ENCODE measurements at places on chromosomes 3 and 15. TPM values are rescaled to one million over a fixed set of nuclear protein-coding genes. Genes with fewer than 3 reads are reported as not detected.

DNA sequence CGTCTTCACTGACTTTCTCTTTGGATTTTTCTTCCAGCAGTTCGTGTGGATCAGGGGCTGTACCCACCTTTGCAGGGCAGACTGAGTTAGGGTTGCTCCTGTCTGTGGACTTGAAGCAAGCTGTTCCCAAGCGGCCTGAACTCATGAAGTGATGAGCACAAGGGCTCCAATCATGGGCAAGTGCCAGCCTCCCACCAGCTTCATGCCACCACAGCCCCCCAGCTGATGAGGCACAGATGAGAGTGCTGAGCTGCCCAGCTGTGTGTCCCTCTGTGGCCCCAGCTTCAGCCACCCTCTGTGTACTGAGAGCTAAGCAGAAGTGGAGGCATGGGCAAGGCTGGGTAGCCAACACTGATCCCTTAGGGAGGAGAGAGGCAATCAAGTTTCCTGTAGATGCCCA lies 3.3 kb upstream of the PLCB2 start:
- DNase-seq, result no peak

Gene ILDR1
- polyA plus RNA-seq, result 0.06 TPM

GRCh38 chr15:68612979-68613740 lies 34.4 kb downstream of the CORO2B start:
- DNase-seq, result no peak

DNA sequence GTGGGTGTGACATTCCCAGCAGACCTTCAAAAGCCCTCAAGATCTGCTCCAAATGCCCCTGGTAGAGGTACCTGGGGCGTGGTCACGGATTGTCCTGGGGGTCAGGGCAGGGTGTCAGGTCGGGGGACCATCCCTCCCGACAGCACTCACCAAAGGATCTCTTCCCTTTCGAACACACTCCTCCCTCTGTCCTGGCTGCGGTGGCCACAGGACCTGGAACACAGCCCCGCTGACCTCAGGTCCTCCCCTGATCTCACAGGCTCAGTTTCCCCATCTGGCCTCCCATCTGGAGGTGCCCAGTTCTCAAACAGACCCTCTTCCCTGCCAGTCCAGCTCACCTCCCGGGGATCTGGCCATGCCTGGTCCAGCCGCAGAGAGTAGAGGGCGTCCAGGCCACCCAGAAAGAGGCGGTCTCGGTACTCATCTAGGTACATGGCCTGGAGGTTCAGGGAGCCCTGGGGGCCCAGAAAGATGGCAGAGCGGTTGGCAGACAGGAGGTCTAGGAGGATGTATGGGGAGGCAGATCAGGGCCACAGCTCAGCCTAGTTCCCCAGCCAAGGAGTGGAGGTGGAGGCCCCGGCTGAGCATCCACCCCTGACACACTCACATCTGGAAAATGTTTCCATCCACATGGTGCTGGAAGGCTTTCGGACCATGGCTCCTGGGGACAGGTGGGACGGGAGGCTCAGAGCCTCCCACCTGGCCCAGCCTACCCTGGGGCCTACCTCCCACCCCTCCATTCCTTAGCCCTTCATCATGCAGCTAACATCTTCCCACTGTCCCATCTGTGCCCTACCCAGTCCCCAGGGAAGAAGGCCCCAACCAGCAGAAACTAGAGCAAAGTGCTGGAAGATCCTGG lies 2.3 kb downstream of the SEMA3G start:
- DNase-seq, result no peak

GRCh38 chr3:143263852-143264513 lies 144.4 kb downstream of the CHST2 start:
- peak; percentile 7 for DNase-seq

DNA sequence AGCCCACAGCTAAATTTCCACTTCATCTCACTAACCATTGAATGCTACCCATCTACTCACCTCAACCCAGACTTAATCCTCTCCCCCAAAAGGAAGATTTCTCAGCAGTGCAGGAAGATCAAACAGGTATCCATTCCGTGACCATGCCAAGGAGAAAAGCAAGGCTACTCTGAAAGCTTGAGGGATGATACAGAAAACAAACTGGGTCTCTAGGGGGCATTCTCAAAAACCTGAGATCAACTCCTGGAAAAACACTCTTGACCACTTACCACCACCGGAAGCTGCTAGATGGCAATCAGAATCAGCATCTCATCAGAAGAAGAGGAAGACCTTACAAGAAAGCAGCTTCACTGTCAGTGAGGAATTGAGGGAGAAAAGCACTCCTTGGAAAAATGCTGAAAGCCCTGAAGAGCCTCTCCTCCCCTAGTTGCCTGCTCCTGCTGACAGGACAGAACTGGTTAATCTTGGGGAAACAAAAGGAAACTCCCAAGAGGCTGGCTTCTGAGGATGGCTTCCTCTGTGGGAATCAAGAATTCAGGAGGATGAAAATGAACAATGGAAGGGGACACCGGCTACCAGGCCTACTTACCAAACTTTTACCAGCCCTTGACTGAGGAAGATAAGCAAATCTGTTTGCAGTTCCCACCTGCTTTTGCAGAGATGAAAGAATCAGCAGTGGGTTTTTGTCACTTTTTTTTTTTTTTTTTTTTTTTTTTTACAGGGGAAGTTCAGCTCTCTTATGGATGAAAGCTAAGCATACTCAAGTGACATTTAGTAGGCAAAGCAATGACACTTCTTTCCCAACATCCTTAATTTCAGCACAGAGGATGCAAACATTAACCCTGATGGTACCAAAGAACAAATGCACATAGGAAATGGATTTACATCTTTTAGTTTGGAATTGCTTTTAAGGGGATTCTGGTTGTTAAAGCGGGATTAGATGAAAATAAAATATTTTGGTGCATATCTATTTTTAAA lies at the start of gene ATP8B4:
TSS of gene ATP8B4 (minus strand) at position 171 of the 978 bp plus-strand sequence. CDS start 12,267 bp downstream, outside the sequence.
- DNase-seq, result no peak

Gene AP3B2
- 0.31 TPM for polyA plus RNA-seq

- no peak for DNase-seq
Measured at GRCh38 chr15:47991357-47991756, 129.4 kb upstream of the SLC24A5 start.

Gene ALG3
- polyA plus RNA-seq, result 49.6 TPM

Gene WDR76
- 0.66 TPM for polyA plus RNA-seq

GRCh38 chr3:15635121-15635661 lies 33.6 kb downstream of the BTD start:
- DNase-seq, result no peak

Gene CLDN16
- polyA plus RNA-seq, result 0.88 TPM

Gene ANKRD63
- not detected for polyA plus RNA-seq

DNA sequence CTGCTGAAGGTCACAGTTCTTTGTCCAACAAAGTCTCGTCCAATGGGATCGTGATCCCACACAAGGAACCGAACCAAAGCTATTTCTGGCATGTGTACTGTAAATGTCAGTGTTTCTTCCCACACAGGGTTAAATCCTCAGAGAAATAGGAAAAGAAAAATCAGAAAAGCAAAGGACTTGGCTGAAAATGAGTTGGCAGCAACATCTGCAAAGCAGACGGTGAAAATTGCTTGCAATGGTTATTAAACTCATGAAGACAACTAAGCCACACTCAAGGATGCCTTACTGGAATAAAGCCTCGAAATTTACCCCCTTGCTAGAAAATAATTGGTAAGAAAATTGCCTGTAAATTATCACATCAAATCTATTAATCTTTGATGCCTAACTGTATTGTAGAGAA lies 195.2 kb upstream of the STRIT1 start:
- DNase-seq, result no peak

- DNase-seq, result no peak
Measured at GRCh38 chr3:25861566-25861965, 71.7 kb downstream of the OXSM start.

DNA sequence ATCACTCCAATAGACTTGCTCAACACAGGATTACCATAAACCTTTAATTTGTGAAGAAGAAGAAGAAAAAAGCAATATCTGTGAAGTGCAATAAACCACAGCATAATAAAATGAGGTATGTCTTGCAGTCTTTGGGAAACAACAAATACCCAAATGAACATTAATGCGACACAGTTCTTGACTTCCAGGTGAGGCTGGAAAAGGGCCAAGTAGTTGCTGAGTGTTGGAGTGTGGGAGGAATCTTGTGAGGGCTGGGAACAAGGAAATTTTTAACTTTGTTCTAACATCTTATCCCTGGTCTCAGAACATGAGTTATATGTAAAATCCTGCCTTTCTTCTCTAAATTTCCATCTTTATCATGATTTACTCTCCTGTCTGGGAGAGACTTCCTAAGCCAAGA lies 206.5 kb downstream of the DTWD1 start:
- DNase-seq, result no peak

Gene MRPS11
- 60.9 TPM for polyA plus RNA-seq

- no peak for DNase-seq
Measured at GRCh38 chr3:182980204-182981037, at the start of gene DCUN1D1. TSS of gene DCUN1D1 (minus strand) at chr3:182980538. CDS start at chr3:182980489, 49 bp downstream.

- no peak for DNase-seq
Measured at GRCh38 chr3:85853805-85854204, 895.0 kb downstream of the CADM2 start.

DNA sequence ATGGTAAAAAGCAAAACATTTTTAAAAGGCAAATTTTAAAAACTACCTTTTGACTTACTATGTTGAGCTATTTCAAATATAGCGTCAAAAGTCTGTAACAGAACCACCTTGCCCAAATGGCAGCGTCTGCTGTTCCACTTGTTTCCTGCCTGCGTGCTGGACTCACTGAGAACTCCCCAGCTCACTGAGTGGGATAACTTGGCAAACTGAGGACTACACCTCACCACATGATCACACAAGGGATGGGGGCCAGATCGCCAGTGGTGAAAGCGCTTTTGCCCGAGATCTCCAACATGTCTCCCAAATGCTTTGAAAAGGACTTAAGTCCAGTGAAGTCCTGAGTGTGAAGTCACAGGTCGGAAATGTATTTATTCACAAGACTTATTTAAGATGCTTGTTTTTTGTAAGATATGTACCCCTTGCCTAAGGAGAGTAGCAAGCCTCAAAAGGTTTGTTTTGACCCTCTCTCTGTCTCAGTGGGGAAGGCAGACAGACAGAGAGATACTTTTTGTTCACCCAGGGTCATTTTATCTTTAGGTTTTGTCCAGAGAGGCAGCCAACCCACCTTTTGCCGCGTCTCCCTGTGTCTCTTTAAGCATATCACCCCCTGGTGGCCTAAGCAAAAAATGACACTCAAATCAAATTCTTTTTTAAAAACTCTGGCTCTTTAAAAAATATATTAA lies 192.6 kb downstream of the PDZRN3 start:
- no peak for DNase-seq

GRCh38 chr3:82293867-82294266 lies 532.4 kb upstream of the GBE1 start:
- no peak for DNase-seq

Gene PAK6
- 9.6 TPM for polyA plus RNA-seq

Gene LCTL
- polyA plus RNA-seq, result 0.38 TPM

- DNase-seq, result no peak
Measured at GRCh38 chr15:74727727-74728126, 2.4 kb upstream of the CYP1A1 start.

GRCh38 chr15:29665444-29666003 lies 156.7 kb downstream of the TJP1 start:
- no peak for DNase-seq

- no peak for DNase-seq
Measured at GRCh38 chr3:155391104-155391503, 97.6 kb upstream of the STRIT1 start.

DNA sequence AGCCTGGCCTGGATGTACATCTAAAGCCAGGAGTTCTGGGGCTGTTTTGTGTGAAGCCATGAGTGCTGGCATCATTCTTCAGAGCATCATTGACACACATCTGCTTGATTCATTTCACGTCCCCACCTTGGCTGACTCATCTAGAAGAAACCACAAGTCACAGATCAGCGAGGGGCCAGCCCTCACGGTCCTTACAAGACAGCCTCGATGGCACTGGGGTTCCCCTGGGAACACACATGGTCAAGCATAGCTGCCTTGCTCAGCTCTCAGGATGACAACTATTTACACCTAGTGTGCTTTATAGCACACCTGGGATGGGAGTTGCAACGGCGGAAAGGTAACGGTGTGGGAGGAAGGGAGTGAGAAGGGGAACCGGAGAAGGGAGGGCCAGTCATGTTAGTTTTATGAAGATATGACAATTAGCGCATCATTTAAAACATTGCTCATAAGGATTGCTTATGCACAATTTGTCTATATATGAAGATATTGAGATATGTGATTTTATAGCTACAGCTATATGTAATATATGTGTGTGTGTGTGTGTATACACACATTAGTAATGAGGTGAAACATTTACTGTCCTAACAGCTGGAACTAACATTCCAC lies 227.1 kb downstream of the RPLP1 start:
- no peak for DNase-seq

DNA sequence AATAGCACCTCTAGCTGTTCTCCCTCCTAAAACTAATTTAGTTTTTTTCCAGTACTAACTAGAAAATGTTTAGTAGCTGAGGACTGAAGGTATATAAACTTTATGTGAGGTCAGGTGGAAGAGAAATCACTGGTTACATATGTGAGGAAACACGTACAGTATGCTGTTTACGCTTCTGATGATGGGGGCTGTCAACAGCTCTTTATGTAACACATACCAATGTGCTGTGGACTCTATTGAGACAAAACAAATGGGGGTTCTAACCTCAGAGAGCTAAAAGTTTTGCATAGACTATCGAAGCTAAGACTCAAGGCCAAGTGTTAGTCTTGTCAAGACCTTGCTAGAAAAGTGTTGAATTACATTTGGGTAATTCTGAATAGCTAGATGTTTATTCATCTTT lies 107.5 kb downstream of the SYNPR start:
- DNase-seq, result no peak

DNA sequence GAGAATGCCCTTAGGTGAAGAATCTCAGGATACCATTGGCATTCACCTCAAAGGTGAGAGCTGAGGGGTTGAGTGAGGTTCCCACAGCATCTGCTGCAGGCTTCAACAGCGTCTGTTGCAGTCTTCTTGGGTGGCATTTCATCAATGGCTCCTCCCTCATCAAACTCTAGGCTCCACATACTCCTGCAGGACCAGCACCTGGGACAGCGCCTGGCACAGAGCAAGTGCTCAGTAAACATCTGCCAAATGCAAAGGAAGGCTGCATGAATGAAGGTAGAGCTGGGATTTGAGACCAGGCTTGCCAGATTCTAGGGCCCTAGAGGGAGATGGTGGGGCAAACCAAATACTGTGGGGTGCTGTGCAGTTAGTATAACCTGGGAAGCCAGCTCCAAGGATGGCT lies 9.6 kb downstream of the TRH start:
- no peak for DNase-seq

GRCh38 chr3:194828116-194828515 lies 142.4 kb downstream of the FAM43A start:
- no peak for DNase-seq

DNA sequence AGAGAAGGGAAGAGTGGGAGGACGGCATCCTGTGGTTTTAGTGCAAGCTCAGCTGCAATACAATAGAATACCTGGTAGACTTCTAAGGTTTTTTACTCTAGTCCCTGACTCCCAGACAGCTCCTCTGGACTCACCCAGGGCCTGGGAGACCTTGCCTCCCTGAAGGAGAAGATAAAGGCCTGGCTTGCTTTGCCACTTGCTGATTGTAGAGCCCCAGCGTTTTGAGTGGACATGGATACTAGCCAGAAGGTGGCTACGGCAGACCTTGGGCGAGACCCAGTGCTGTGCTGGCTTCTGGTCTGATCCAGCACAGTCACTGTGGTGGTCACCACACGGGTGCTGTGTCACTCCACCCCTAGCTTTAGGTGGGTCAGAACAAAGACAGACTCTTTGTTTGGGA lies 72.2 kb upstream of the TTC14 start:
- no peak for DNase-seq

Gene SAMD7
- polyA plus RNA-seq, result not detected

GRCh38 chr3:63467392-63467791 lies 185.1 kb upstream of the SNTN start:
- DNase-seq, result no peak

- no peak for DNase-seq
Measured at GRCh38 chr15:63086947-63087346, 34.7 kb upstream of the LACTB start.

Measured in keratinocyte (primary cell).